ENCODE measurements at places on chromosomes 4 and X. TPM values are rescaled to one million over a fixed set of nuclear protein-coding genes. Genes with fewer than 3 reads are reported as not detected.

NXF3 gene
- total RNA-seq, result not detected

EFHC2 gene
- 0.63 TPM for total RNA-seq

CENPU gene
- 69.6 TPM for total RNA-seq

TLR2 gene
- total RNA-seq, result 1.1 TPM

GABRG1 gene
- total RNA-seq, result not detected

AIMP1 gene
- 52.4 TPM for total RNA-seq

Measured in activated CD4-positive, alpha-beta memory T cell treated with anti-CD3 and anti-CD28 coated beads, Interleukin-2, amount 10 ng/mL, durations not matched to agents 7 days and 5 days (primary cell).